Ovary (tissue), 10 donors: ENCODE measurements at places on chromosomes 3 and 15. TPM values are rescaled to one million over a fixed set of nuclear protein-coding genes. Genes with fewer than 3 reads are reported as not detected.

The GOLGA6L2 gene
- total RNA-seq = not detected

The CPEB1 gene
- 27.2 TPM for total RNA-seq

The ST8SIA2 gene
- 0.46 TPM for total RNA-seq

The ASB14 gene
- total RNA-seq = not detected

The LIPC gene
- total RNA-seq = 0.28 TPM

The MYRIP gene
- total RNA-seq = 7.0 TPM

The GOLGA6A gene
- total RNA-seq = not detected

The ARHGEF3 gene
- total RNA-seq = 41.3 TPM

The RGMA gene
- total RNA-seq = 31.6 TPM

The TMOD2 gene
- 15.2 TPM for total RNA-seq

The BCL2A1 gene
- 4.0 TPM for total RNA-seq

The PCBP4 gene
- 83.3 TPM for total RNA-seq

The CCDC13 gene
- total RNA-seq = 0.28 TPM

The SEMA3F gene
- 19.1 TPM for total RNA-seq

The STX19 gene
- total RNA-seq = not detected

The SERINC4 gene
- total RNA-seq = 0.13 TPM

The CASR gene
- total RNA-seq = 0.22 TPM

The AADAC gene
- total RNA-seq = not detected

The TMEM207 gene
- not detected for total RNA-seq

The BNC1 gene
- 0.23 TPM for total RNA-seq

The IQCB1 gene
- 19.3 TPM for total RNA-seq

The LDHAL6B gene
- total RNA-seq = not detected

The ITGB5 gene
- 109 TPM for total RNA-seq

The PLA2G4E gene
- total RNA-seq = not detected

The C2CD4A gene
- 0.12 TPM for total RNA-seq

The SUCLG2 gene
- 46.1 TPM for total RNA-seq

The THAP10 gene
- total RNA-seq = 2.6 TPM

The BOC gene
- 36.5 TPM for total RNA-seq

The RAB6B gene
- total RNA-seq = 3.9 TPM

The TXNRD3 gene
- total RNA-seq = 24.0 TPM

The COL6A6 gene
- total RNA-seq = 0.43 TPM

The CISH gene
- total RNA-seq = 28.0 TPM

The CHRD gene
- 18.9 TPM for total RNA-seq

The GRAMD2A gene
- total RNA-seq = 3.2 TPM

The GOLGA6L7 gene
- not detected for total RNA-seq

The WDR76 gene
- total RNA-seq = 5.3 TPM

The THRB gene
- 5.7 TPM for total RNA-seq

The MESP2 gene
- not detected for total RNA-seq

The MORC1 gene
- not detected for total RNA-seq

The DLEC1 gene
- total RNA-seq = 3.0 TPM

The MB21D2 gene
- 9.7 TPM for total RNA-seq
